OCI-LY7 (cell line): ENCODE measurements at places on chromosomes 4 and X.

GRCh38 chr4:38468339-38468866, 195.6 kb upstream of the KLF3 start:
- DNase-seq: no peak

GRCh38 chrX:1727531-1728027, 112.7 kb downstream of the ASMT start:
- no peak for DNase-seq

- DNase-seq: no peak
These were observed 316.9 kb upstream of the TET2 start for GRCh38 chr4:104829761-104830160.

GRCh38 chrX:24334461-24334860, 20.6 kb upstream of the SUPT20HL2 start:
- DNase-seq: no peak

DNA sequence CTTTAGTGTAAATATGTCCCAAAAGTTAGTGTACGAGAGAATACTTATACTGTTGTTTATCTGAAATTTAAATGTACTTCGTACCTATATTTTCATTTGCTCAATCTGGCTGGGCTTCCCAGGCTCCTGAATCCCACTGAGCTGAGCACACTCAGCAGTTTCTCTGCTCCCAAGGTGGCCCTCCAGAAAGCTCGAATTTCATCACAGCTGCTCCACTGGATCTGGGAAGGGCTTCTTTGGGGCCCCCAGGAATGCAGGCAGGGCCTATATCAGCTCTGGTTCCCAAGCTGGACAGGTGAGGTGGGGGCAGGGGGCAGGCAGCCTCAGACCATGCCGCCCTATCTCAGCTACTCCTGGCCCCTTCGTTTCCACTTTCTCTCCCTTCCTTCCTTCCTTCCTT, 1.5 kb upstream of the FATE1 start:
- DNase-seq: no peak

DNA sequence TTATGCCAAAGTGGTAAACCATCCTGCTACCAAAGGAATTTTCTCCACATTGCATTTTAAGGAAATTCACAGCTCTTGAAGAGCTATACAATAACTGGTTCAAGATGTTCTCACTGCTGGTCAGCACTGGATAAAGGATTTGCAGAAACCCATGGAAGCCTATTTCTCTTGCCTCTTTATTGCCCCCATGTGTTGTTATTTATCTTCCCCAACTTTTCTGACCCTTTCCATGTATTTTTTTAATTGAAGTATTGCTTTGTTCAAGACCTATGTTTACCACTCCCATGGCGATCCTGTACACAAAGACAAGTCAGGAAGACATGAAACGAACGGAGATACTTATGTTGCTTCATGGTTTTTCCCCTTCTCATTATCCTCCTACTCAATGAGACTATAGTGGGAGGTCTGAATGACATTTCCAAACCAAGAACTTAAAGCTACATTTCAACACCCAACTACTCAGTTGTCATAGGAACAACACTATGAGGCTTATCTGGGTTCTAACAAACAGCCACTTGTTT, 566.4 kb upstream of the DIPK2B start:
- DNase-seq: no peak

GRCh38 chrX:123685232-123685631, 47.6 kb downstream of the THOC2 start:
- DNase-seq: no peak

- peak; percentile 64 for DNase-seq
These were observed 36.1 kb upstream of the OTUD4 start for GRCh38 chr4:145216535-145216934.

GRCh38 chrX:37302569-37302968, 46.6 kb upstream of the PRRG1 start:
- DNase-seq: no peak

DNA sequence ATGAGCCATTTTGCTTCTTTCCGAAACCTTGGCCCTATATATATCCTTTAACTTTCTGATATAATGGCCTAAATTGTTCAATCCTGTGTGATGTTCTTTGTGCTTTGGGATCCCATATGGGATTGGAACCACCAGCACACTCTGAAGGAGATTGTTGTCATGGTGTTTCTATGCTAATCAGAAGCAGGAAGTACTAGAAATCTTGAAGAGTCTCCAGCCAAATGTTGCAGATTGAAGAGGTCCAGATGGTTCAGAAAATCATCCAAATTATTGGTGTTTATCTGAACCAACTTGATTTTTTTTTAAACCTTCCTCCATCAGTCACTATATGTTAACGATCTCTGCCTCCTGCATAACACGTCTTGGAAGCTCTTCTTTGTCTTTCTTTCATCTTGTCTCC, 72.8 kb downstream of the KIT start:
- no peak for DNase-seq

DNA sequence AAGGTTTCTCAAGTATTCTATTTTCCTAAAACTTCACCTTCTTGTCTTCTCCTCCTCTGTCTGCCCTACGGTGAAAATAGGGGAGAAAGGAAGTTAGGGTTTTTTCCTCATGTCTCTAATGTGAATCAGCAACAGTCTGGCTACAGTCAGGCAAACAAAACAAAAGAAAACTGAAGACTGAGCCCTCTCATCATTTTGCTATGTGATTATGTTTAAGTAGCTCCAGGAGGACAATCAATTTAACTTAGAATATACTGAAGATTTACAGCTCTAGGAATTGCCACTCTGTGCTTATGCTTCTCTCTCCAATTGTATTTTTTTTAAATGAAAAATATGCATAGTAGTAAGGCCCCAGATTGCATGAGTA, 316.2 kb downstream of the GPAT3 start:
- no peak for DNase-seq

GRCh38 chrX:71632923-71633657, 14.8 kb upstream of the CXCR3 start:
- no peak for DNase-seq

DNA sequence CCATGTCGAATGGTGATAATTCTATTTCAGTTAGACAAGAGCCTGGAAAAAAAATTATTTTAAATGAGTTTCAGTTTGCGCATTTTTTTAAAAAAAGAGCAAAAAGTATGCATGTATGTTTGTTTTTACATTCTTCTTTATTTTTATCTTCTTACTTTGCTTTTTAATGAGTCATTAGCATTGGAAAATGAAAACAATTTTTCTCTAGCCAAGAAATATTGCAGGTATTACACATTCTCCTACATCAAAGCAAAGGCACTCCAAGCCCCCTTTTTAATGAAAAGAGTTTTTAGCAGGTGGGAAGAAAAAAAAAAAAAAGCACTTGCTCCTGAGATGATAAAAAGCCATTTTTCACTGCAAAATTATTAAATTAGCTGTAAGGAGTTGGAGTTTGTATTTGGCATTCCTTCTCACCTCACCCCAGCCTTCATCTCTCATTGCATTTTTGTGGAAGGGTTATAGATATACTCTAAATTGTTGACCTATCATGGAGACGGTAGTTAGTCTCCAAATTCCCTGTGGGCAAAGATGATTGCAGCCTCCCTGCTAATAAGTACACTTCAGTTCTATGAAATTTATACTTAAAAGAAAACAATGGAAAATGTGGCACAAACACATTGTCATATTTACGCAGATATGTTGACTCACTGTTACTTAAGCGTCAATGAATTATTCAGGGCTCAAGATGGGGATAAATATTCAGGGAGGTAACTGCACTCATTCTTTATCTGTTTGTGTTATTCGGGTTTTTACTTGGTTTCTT, 43.8 kb downstream of the PALLD start:
- no peak for DNase-seq

GRCh38 chr4:67292045-67292444, 253.3 kb downstream of the CENPC start:
- no peak for DNase-seq

DNA sequence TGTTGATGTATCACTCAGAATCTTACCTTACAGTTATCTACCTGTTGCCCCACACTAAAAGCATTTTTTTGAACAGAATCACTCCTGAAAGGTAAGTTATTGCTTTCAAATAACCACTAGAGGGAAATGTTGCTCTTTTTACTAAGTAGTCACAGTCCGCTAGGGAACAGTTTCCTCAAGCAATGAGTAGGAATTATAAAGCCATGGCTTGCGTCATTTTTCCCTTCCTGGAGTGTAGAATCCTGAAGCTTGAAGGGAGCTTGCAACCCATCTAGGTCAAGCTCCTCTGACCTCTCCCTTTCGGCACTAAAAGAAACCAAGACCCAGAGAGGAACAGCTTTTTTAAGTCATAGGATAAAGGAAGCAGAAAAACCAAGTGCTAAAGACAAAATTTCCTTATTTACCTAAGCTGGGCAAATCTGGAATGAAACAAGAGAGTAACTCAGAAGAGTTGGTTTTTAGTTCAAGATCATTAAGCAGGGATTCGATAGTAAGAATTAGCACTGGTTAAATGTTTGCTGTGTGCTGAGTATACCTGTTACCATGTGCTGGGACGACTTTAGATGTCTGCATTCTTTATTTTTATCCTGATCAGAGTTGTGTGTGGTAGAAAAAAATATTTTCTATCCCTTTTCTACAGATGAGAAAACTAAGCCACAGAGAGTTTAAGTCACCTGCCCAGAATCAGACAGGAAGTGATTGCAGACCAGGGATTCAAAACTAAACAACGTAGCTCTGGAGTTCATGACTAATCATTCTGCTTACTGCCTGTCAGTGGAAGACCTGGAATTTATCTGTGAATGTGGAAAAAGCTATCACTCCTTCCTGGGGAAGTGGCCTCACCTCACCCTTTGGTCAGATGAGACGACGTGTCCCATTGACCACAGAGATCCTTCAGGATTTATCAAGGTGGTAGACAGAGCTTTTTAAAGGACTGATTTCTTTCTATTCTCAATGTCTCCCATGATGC, 631.5 kb downstream of the RAB28 start:
- DNase-seq: peak; percentile 44

DNA sequence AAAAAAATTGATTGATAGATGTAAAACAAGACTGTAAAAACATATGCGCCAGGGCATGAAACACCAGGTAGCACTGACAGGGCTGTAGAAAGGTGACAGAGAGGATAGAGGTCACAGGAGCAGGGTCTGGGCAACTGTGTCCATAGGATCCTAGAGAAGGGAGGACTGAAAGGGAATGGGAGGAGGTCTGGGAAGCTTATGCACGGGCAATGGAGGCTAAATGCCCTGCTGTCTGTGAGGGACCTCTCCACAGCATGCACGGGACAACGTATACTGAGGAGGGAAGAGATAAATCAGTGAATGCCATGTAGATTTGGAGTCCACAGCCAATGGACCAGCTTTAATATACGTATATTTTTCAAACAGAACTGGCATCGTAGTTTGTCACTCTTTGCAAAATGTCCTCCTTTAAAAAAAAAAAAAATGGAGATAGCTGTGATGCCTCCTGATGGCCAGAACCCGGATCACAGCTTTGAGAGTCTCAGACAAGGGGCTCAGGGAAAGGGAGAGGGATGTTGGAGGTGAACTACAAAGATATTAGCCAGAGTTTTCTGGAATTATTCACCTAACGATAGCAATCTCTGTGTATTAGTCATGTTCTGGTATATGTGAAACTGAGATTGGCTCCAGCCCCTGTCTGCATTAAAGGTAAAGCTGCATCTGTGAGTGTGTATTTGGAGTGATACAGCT, 16.0 kb downstream of the RAB40A start:
- DNase-seq: no peak

DNA sequence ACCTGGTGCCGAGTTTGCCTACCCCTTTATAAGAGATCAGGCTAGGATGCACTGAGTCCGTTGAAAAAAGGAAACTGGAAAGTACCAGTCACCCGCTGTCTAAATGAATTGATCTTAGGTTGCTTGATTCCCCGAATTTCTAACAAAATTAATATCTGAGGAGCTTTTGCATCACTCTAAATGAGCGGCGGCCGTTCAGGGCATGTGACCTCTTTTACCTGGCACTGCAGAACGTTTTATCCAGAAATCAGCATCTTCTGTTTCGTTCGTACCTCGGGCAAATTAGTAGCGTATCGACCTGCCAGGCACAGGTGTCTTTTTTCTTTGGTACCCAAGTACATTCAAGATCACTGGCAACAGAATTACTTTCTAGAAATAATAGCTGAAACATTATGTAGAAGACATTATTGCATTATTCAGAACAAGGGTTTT, 876 bp downstream of the KLHL2 start:
- DNase-seq: no peak

- no peak for DNase-seq
These were observed 211.1 kb upstream of the ZIC3 start for GRCh38 chrX:137354851-137355250.

- no peak for DNase-seq
These were observed 35.3 kb upstream of the TENM3 start for GRCh38 chr4:182207830-182208396.

DNA sequence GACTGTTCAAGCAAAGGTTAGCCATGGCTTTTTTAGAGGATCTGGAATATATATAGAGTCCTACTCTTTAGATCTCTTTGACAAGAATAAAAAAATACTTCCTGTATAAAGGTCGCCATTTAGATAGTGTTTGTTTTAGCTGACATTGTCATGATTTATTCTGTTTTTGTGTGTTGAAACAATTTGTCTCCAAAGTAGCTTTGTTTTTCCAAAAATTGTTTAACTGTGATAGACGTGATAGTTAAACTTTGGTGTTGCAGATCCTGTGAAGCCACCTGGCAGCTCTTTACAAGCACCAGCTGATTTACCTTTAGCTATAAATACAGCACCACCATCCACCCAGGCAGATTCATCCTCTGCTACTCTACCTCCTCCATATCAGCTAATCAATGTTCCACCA, 80.3 kb upstream of the SMARCA5 start:
- no peak for DNase-seq

DNA sequence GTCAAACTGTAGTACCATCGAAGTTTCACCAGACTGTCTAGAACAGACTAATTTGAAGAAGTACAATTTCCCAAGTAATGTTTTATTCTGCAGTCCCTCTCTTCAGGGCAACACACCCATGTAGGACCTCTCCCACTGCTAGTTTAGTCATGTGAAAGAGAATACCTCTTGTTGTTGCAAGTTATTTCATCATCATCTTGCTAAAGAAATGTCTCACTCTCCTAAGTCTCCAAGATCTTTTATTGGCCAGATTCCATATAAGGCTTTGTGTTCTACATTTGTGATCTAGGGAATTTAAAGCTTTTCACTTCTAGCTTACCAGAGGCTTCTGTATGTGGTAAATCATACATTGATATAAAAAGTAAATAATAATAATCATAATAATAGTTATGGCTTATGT, 745.3 kb upstream of the MAGEB2 start:
- DNase-seq: no peak

DNA sequence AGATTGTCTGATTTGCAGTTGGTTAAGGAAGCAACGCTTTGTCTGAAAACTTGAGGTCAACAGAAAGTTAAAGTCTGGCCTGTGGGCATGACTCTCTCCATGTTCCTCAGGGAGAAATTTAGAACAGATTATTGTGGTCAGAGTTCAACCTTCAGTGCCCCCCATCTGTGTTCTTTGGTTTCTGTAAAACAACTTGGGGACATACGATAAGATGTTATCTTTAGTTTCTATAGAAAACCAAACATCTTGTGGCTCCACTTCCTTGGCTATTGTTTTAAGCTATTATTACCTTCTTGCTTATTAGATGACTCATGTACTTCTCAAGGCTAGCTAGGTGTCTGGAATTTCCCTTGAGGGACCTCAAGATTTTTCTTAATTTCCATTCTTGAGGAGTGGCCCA, 507.7 kb downstream of the PDHA2 start:
- DNase-seq: no peak

- DNase-seq: no peak
These were observed 40.4 kb upstream of the AR start for GRCh38 chrX:67503453-67503852.

- no peak for DNase-seq
These were observed 158.7 kb downstream of the BTC start for GRCh38 chr4:74635490-74636123.
